ENCODE measurements at places on chromosomes 7 and 10.

GRCh38 chr10:28492116-28492920, 40.6 kb upstream of the WAC start:
- DNase-seq, result no peak

- DNase-seq, result peak; percentile 43
Measured at GRCh38 chr7:141974831-141975230, 1.3 kb upstream of the TAS2R38 start.

DNA sequence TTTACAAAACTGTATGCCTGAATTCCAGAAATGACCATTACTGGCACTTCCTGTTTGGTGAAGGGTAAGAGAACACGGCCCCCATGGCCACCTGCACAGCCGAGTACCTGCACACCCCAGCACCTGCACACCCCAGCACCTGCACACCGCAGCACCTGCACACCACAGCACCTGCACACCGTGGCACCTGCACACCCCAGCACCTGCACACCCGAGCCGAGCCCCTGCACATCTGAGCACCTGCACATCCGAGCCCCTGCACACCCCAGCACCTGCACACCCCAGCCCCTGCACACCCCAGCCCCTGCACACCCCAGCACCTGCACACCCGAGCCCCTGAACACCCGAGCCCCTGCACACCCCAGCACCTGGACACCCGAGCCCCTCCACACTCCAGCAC, 243.5 kb downstream of the DNAJB6 start:
- no peak for DNase-seq

- DNase-seq, result no peak
Measured at GRCh38 chr10:98078774-98079173, 48.4 kb upstream of the CRTAC1 start.

- DNase-seq, result no peak
Measured at GRCh38 chr10:113213035-113213434, 263.0 kb downstream of the TCF7L2 start.

DNA sequence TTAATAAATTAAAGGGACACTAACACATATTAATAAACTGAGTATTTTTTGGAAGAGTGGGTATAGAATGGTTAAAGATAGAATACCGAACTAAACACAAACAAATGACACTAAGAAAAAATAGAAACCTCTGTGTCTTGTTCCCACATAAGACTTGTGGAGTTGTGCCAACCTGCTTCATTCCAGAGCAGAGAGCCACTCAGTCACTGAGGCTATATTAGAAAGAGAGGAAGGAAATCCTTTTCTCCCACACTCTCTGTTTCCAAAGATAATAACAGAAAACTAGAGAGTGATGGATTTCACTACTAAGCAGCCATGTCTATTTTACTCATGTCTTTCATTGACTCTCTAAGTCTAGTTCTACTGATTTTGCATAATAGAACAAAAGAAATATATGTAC, 26.0 kb downstream of the CTNNA3 start:
- no peak for DNase-seq
